ENCODE measurements at places on chromosomes 13 and 19.
A peak's percentile ranks its signal among the peaks of the same experiment; 100 is the strongest.

- no peak for DNase-seq
Observed at GRCh38 chr19:58182577-58182988, 278 bp upstream of the ZNF274 start.

DNA sequence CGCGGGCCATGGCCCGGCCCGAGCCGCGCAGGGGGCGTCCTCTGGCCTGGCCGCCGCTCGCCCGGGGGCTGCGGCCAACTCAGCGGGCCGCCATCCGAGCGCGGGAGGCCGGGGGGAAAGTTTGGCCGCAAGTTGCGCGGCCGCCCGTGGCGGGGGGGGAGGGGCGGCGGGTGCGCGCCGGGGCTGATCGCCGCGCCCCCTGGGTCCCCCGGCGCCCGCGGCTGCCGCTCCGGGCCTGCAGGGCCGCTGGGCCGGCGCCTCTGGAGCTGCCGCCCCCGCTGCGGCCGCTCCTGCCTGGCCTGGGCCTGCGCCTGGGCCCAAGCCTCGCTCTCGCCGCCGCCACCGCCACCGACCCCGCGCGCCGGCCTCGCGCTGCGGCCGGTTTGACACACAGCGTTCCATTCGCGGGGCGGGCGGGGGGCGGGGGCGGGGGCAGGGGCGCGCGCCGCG is at the start of gene NR2F6:
NR2F6 (minus strand) TSS at position 385 of the 450 bp plus-strand sequence. CDS start 699 bp downstream, outside the sequence.
- no peak for DNase-seq

DNA sequence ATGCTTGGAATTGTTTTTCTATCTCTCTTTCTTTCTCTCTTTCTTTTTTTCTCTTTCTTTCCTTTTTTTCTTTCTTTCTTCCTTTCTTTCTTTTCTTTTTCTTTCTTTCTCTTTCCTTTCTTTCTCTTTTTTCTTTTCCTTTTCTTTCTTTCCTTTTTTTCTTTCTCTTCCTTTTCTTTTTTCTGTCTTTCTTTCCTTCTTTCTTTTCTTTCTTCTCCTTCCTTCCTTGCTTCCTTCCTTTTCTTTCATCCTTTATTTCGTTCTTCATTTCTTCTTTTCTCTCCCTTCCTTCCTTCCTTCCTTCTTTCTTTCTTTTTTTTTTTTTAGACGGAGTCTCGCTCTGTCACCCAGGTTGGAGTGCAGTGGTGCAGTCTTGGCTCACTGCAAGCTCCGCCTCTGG is 1.9 kb upstream of the MEX3D start:
- no peak for DNase-seq

DNA sequence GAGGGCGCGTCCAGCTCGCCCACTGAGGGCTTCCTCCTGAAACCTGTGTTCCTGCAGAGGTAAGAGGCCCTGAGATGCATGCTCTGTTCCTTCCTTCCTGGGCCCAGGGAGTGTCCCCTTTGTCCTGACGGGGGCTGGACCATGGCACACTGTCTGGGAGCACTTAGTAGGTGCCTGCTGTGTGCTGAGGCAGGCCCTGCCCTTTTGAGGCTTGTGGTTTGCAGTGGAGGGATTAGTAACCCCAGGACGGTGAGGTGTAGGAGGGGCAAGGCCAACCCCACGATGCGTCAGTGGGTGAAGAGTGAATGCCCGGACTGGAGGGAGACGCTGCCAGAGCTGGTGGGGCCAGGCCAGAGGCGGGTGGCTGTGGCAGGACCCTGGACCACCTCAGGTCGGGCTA is 11.2 kb upstream of the F2RL3 start:
- no peak for DNase-seq

GRCh38 chr13:93226623-93227279 is at the start of gene GPC6:
Gene GPC6 (plus strand): TSS chr13:93226807.
- DNase-seq: no peak

- no peak for DNase-seq
Observed at GRCh38 chr19:35710784-35711723, 6.7 kb downstream of the ZBTB32 start.

- no peak for DNase-seq
Observed at GRCh38 chr19:46896076-46896794, 35.4 kb downstream of the ARHGAP35 start.

DNA sequence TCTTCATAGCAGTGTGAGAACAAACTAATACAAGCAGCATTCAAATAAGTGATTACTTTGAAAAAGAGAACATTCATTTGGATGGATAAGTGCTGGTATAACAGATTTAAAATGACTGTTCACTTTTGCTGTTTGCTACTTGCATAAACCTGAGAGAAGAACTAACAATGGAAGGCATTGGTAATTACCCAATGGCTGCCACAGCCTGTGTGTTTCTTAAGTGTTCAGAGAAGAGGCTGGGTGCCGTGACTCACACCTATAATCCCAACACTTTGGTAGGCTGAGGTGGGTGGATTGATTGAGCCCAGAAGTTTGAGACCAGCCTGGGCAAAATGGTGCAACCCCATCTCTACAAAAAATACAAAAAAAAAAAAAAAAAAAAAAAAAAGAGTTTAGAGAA is 4.9 kb upstream of the TEX26 start:
- no peak for DNase-seq

GRCh38 chr13:71096421-71096820 is 770.6 kb downstream of the DACH1 start:
- no peak for DNase-seq

- no peak for DNase-seq
Observed at GRCh38 chr19:33904681-33905080, 108.0 kb downstream of the KCTD15 start.

DNA sequence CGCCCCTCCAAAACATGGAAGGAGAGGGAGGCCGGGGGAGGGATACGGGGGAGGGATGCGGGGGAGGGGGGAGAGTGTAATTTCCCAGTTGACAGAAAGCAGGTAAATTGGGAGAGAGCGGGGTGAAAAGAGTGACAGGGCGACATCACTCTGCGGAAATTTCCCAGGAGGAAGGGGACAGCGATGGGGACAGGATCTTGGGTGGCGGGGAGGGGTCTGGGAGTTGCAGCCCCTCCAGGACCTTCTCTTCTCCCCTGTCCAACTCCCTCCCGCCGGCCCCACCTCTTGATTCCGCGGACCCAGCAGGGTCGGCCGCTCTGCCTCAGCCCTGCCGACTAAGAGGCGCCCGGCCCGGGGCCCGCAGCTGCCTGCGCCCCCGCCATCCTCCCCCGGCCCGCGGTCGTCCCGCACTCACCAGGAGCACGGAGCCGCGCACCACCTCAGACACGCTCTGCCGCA is 108.0 kb upstream of the DOCK9 start:
- no peak for DNase-seq

DNA sequence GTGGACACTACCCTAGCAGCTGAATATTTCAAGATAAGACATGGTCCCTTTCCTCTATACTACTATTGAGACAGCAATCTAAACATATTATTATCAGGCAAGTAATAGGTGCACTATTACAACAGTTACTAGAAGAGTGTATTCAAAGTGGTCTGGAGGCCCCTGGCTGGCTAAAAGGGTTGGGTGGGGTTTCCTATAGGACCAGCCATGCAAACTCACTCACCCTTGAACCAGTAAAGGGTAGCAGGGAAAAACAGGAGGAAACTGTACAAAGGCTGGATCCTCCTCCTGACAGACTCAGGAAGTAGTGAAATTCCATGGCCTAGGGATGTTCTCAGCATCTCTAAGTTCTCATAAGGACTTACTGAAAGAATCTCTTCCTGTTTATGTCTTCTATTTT is 7.7 kb downstream of the SMAD9 start:
- no peak for DNase-seq

DNA sequence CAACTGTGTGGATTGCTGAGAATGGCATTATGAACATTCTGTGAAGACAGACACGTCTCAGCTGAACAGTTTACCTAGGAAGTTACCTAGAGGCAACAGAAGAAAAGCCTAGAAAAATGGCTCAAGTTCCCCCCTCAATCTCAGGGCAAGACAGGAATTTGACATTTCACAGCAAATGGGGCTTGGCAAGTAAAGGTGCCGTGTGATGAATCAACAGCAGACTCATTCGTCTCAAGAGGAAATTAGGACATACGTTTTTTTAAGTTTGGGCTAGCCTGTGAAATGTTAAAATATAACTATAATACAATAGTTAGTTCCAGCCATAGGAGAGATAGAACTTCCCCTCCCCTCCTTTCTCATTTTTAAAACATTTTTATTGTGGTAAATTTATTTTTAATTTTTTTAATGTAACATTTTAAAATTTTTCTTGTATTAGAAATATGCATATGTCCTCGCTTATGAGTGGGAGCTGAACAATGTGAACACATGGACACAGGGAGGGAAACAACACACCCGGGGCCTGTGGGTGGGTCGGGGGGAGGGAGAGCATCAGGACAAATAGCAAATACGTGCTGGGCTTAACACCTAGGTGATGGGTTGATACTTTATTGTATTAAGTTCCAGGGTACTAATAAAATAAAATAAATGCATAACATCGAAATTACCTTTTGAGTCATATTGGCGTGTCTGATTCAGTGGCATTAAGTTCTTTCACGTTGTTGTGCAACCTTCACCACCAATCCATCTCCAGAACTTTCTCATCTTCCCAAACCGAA is 116.0 kb downstream of the COL4A2 start:
- DNase-seq: no peak

- no peak for DNase-seq
Observed at GRCh38 chr13:59269476-59269875, 894.3 kb downstream of the DIAPH3 start.

- DNase-seq: no peak
Observed at GRCh38 chr19:56105090-56105701, 15.9 kb downstream of the ZNF787 start.

- DNase-seq: no peak
Observed at GRCh38 chr19:42693760-42694350, 46.4 kb downstream of the PSG3 start.

- no peak for DNase-seq
Observed at GRCh38 chr13:95956589-95957148, 96.5 kb downstream of the UGGT2 start.

- peak; percentile 83 for DNase-seq
Observed at GRCh38 chr19:4811328-4812131, 20.0 kb downstream of the TICAM1 start.

DNA sequence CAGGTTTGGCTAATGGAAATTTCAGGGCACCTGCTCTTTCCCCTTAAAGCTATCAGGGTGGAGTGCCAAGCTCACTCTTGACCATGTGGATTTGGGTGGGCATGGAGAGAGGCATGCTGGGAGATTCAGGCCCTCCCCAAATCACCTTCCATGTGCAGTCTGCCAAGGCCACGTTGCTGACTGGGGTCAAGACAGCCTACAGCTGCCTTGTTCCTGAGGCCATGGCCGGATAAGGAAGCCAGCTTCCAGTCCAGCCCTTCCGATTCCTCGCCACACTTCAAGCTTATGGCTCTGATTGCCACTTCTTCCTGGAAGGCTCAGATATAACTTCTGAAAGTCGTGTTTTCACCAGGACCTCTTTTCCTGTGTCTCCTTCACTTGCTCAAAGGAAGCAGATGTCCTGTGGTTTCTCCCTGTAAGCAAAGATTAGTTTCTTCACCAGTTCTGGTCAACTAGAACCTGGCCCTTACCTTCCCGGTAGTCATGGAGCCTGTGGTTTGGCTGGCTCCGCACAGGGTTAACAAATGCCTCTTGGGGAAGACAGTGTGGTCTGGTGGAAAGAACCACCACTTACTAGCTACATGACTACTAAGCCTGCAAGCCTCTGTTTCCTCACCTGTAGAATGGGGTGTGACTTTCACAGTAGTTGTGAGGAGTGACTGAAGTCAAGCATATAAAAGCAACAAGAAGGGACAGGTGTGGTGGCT is 16.1 kb upstream of the TPT1 start:
- DNase-seq: no peak

- DNase-seq: no peak
Observed at GRCh38 chr13:27005556-27005955, 166.1 kb downstream of the USP12 start.

DNA sequence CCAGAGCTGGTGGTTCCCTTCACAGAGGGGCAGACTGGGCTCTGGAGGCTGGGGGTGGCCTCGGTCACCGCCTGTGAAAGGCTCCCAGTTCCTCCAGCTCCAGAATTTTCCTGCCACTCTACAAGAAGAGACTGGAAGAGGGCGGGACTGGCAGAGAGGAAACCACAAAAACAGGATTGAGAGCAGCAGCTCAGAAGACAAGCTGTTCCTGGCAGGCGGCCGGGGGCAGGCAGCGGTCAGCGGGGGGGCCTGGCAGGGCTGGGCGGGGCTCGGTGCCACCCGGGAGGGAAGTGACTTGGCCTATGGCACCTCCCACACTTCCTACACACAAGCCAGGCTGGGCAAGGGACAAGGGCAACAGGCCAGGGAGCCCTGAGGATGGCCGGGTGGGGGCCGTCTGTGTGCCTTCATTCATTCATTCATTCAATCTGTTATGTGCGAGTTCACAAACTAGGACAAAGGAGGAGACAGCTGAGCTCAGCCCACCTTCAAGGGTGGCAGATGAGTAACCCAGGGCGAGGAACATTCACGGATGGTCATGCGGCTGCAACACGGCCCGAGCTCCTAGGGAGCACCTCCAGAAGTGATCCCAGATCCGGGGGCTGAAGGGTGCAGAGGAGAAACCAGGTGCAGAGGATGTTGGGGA is 16.9 kb upstream of the BTBD2 start:
- no peak for DNase-seq

GRCh38 chr19:4210166-4210731 is 19.1 kb upstream of the EBI3 start:
- DNase-seq: no peak

- DNase-seq: no peak
Observed at GRCh38 chr13:97141564-97142005, 80.5 kb upstream of the MBNL2 start.

GRCh38 chr19:14562660-14563589 is 8.9 kb downstream of the NDUFB7 start:
- no peak for DNase-seq

DNA sequence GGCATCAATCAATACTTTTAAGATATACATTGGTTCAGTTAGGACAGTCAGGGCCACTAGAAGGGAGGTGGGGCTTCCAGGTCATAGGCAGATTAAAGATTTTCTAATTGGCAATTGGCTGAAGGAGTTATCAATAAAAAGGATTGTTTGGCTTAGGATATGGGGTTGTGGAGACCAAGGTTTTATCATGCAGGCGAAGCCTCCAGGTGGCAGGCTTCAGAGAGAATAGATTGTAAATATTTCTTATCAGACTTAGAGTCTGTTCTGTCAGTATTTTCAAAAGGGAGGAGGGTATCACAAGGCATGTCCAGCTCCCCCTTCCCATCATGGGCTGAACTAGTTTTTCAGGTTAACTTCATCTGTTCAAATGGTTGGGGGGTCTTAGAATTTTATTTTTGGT is 77.4 kb upstream of the FARP1 start:
- DNase-seq: no peak

DNA sequence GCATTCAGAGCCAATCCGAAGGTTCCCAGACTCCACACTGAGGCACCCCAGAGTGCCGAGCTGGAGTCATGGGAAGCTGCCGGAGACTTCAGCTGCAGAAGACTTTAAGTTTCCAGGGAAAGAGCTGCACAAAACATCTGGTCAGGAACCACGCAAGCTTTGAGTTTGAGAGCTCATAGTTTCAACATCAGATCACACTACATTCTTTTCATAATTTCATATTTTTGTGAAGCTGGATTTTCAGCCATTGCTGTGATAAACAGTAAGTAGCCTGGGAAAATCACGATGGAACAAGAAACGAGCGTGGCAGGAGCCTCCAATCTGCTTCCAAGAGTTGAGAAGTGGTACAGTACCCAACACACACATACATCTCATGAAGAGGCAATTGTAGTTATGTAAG is 25.5 kb upstream of the ATP12A start:
- DNase-seq: no peak
